ENCODE measurements at places on chromosomes 13 and 19.

- DNase-seq = no peak
Measured at GRCh38 chr13:43838909-43839308, 40.6 kb downstream of the CCDC122 start.

GRCh38 chr13:34591900-34592529 is 350.1 kb upstream of the NBEA start:
- DNase-seq = peak; percentile 67

GRCh38 chr19:9498183-9498902 is at the start of gene ZNF560:
Gene ZNF560, minus strand, starts transcription at chr19:9498616. Its CDS starts 23,303 bp downstream, at chr19:9475313.
- no peak for DNase-seq

- no peak for DNase-seq
Measured at GRCh38 chr13:52127378-52127777, 1.5 kb downstream of the NEK5 start.

GRCh38 chr19:21848706-21849105 is 12.7 kb upstream of the ZNF43 start:
- no peak for DNase-seq

DNA sequence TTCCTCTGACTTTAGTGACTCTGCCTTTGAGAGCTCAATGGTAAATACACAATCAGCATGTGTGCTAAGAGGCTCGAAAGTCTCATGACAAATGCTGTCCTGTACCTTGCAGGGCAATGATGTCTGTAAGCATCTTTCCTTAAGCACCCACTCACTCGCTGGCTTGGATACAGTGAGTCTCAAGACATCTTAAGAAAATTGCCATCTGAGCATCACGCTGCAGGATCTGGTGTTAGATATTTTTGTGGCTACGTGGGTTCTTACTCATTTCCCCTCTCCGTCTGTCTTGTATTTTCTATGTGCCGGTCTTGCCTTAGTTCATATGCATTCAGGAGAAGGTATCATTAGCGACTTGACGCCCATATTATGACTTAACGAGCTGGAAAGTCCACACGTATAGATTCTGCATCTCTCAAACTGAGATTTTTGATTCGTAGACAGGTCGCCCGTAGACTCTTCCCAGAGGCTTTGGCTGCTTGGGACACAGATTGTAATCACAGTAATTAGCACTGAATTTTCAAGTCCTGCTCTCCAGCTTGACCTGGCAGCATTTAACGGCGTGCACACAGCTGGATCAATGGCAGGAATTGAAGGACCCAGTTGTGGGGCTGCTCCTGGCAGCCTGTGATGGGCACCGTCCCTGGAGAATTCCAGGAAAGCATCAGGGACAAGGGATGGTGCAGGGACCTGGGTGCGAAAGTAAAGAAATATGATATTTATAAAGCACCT is 231.2 kb downstream of the ZIC5 start:
- no peak for DNase-seq

- no peak for DNase-seq
Measured at GRCh38 chr13:25778808-25779305, 273.0 kb downstream of the SHISA2 start.

DNA sequence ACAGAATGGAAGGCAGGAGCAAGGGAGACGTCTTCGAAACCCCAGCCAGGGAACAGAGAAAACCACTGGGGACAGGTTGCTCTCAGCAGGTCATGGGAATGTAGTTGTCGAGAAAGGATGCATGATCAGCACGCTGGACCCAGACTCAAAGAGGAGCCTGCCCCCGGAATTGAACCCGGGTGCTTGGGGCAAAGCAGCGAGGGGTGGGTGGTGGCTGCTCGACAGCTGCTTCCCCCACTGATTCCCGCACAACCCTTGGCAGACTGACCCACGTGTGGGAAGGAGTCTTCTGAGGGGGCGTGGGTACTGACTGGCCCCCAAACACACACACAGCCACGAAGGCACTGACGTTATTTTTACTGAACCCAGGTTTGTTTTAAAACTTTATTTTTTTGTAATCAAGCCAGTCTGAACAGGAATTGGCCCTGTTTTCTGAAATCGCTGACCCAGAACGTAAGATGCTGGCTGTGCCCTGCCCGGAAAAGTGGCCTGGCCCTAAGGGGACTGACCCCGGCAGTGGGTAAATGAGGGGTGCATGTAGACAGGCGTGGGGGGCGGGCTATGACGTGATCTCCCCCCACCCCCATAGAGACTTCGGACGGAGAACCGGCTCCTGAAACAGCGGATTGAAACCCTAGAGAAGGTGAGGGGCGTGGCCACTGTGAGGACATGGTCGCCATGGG is 18.6 kb downstream of the PRR36 start:
- DNase-seq = no peak

- DNase-seq = no peak
Measured at GRCh38 chr13:36476661-36477060, 44.4 kb downstream of the CCNA1 start.

- no peak for DNase-seq
Measured at GRCh38 chr13:30971575-30971974, 39.1 kb downstream of the TEX26 start.
